Islet precursor cell (in vitro differentiated cells): ENCODE measurements at places on chromosomes 3 and 15.

- DNase-seq: peak; percentile 37
Observed at GRCh38 chr15:70379134-70379533, 281.4 kb upstream of the TLE3 start.

DNA sequence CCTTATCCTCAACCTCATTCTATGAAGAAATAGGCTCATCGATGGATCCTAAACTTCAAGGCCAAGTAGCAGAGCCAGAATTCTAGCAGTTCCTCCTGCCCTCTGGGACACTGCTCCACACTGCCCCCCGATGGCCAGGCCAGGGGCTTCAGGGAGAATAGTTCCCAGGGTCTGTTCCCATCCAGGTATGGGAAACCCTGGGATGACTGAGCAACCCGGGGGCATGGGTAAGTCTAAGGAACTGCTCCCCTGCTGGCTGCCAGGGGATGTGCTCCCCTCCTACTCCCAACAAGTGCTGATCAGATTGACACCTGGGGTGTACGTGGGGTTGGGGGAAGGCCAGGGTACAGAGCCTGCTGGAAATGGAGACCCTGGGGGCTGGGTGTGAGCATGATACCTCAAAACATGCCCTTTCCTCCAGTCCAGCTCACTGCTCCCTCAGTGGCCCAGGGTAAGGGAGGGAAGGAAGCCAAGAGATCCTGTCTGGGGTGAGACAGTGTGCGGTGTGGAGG, 7.6 kb downstream of the ULK3 start:
- DNase-seq: peak; percentile 96

GRCh38 chr3:58659051-58659675, 7.4 kb downstream of the FAM3D start:
- peak; percentile 73 for DNase-seq

GRCh38 chr3:70973558-70973957, 610.0 kb downstream of the FOXP1 start:
- DNase-seq: no peak

- DNase-seq: no peak
Observed at GRCh38 chr3:174242311-174243041, 616.7 kb upstream of the NAALADL2 start.

GRCh38 chr15:51377038-51377786, 35.8 kb downstream of the GLDN start:
- no peak for DNase-seq

DNA sequence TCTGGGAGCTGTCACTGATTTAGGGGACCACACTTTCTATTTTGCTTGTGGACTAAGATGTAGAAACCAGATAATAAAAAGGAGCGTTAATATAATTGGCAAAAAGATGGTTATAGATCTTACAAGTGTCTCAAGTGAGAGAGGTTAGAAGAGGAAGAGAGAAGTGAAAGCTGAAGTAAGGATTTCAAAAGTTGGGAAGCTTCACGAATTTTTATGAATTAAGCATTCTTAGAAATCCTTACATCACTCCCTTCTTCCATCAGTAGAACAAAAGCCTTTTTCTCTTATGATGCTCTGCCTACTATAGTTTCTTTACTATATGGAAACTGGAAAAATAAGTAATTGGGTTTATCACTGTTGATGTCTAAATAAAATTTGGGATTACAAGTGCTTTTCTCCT, 146.5 kb downstream of the FNDC3B start:
- DNase-seq: no peak

DNA sequence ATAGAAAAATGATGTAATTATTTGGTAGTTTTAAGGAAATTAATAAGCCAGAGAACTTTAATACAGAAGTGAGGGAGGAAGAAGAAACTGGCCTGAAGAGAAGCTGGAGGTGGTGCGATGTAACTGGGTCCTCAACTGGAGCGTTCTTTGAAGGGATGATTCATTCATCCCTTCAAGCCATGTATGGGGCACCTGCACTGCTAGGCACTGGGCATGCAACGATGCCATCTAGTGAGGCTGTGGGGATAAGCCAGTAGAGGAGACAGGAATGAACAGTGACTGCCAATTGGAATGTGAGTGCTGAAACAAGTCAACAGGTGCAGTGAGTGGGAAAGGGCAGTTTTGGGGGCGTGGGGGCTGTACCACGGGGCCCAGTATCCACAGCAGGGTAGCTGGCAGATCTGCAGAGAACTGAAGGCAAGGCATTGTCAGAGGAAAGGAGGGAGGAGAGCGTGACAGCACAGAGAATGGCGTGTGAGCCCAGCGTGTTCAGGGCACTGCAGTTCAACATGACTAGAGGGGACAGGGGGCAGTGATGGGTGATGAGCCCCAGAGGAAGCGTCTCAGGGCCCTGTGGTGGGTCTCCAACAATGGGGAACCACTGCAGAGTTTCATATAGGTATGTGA, 3.8 kb upstream of the KIF23 start:
- DNase-seq: peak; percentile 72

DNA sequence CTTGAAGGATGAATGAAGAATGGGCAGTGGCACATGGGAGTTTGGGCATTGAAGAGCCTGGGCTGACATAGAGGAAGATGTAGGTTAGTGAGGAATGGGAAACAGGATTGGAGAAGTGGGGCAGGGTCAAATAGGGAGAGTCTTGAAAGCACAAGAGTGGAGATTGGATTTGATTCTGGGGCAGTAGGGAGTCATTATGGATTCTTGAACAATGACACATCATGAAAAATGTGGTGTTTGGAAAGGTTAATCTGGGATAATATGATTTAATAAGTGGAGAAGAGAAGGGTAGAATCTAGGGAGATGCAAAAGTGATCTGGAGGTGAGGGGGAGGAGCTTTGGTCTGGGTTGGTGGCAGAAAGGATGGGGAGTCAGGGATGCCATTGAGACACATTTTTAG, 45.4 kb upstream of the ROPN1 start:
- DNase-seq: no peak

DNA sequence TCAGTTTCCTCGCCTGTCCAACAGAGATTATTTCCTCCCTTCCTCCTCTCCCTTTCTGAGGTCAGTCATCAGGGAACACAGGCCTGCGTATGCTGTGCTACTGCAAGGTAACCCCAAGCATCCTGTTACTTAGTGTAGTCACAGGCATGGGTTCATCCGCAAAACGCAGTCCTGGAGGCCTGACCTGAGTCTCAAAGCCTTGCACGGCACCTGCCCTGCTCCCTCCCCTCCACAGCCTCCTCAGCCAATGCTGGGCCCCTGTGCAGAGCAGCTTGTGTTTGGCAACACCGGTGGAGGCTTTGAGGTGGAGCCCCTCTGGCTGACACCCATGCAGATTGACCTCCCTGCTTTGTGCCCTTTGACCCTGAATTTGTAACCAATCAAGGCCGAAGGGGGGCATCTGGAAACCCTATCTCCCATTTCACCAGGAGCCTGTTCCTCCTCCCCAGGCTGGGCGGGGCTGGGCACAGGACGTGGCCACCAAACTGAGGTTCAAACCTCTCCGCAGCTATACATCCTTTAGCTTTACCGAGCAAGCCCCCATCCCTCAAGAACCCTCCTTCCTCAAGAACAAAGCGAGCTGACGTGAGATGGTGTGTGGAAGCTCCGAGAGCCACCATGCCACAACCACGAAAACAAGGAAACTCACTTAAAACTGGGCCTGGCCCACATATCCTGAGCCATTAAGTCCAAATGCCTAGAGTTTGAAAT, 21.5 kb downstream of the TKT start:
- no peak for DNase-seq

- DNase-seq: no peak
Observed at GRCh38 chr3:119769394-119770149, 12.3 kb upstream of the NR1I2 start.

DNA sequence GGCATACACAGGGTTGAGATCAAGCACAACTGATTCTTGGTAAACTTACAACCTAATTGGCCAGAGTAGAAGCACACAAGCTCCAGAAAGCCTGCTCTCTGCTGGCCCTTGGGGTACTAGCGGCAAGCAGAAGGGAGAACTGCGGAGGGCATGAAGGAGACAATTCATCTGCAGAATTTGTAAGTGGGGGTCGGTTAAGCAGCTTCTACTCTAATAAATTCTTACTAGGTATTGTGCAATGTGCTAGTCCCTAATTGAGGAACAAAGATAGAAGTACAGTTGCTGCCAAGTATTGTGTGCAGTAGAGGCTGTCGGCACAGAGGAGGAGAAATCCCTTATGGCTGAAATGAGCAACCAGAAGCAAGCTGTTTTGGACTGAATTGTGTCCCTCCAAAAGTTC, 91.2 kb upstream of the VEPH1 start:
- no peak for DNase-seq

- no peak for DNase-seq
Observed at GRCh38 chr3:25064681-25065080, 363.4 kb upstream of the RARB start.

DNA sequence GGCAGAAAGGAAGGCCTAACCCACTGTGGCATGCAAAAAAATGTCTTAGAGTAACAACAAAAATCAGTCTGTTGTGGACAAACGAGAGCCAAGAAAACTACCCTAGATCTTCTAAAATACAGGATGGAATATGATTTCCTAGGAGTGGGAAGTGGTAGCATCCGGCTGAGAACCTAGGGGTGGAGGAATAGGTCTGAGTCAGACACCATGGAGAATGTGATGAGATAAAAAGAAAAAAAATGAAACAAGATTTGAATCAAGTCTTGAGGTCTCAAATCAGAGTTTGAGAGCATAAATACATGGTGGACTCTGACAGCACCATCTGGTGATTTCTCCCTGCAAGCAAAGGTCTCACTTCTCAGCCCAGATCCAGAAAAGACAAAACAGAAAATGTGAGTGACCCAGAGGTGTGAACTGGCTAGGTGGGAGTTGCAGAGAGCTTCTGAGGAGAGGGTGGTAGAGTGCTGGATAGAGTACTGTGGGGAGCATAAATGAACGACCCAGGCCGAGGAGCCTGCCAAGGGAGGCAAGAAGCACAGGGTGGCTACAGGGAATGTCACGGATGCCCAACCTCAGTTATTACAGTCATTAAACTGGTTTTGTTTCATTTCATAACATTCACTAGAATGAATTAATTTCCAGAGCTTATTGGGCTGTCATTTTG, 27.6 kb upstream of the VEPH1 start:
- DNase-seq: no peak

DNA sequence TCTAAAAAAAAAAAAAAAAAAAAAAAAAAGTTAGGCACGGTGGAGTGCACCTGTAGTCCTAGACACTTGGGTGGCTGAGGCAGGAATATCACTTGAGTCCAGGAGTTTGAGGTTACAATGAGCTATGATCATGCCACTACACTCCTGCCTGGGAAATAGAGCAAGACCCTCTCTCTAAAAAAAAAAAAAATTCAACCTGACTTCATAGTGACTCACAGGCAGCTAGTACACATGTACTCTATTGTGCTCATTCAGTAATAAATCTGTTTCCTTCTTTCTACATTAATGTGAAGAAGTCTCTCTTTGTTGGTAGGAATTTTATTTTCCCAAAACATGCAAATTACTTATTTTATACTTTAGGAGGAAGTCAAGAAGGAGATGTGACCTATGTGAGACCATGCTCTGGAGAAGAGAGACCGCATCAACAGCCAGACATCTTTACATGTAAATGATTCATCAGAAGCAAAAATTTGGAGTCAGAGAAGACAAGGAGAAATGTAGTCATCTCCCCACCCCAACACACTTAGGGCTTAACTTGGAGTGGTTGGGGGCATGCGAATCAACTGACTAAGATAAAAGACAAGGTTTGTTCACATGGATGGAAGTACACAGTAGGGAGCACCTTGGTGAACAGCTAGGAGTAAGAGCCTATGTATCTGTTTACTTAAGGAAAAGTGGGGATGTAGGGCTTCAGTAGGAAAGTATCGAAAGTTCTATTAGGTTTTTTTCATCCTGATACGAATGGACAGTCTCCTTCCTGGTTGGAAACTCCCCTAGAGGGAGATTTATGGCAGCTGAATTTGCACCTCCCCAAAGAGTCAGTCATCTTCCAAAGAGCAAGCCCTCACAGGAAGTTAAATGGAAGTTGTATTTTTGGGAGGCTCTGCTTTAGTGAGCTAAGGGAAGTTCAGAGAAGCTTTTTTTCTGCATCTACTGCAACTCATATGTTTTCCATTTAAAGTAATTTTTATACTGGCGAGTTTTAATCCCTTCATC, 23.0 kb upstream of the NMD3 start:
- no peak for DNase-seq

GRCh38 chr3:174483254-174483653, 375.9 kb upstream of the NAALADL2 start:
- no peak for DNase-seq
